ENCODE measurements at places on chromosomes 12 and 14.

GRCh38 chr12:48067250-48067938 is 38.5 kb downstream of the SENP1 start:
- no peak for DNase-seq

DNA sequence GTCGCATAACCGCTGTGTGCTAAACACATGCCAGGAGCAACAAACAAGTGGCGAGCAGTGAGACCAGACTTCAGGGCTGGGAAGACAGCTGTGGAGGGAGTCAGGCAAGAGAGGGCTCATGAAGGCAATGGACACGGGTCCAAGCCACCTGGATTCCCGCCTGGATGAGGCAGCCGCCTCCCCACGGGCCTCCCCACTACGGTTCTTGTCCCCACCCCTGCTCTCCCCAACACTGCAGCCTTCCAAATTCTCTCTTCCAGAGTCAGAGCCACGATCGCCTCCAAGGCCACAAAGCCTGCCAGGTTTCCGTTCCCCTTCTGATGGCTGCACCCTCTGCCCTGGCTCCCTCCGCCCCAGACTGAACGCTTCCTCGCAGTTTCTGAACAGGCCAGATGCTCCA is 36.1 kb upstream of the PIWIL1 start:
- no peak for DNase-seq

- DNase-seq = no peak
Measured at GRCh38 chr12:55642267-55642666, 5.6 kb downstream of the OR10P1 start.

GRCh38 chr12:41230756-41231155 is 42.6 kb downstream of the PDZRN4 start:
- no peak for DNase-seq

DNA sequence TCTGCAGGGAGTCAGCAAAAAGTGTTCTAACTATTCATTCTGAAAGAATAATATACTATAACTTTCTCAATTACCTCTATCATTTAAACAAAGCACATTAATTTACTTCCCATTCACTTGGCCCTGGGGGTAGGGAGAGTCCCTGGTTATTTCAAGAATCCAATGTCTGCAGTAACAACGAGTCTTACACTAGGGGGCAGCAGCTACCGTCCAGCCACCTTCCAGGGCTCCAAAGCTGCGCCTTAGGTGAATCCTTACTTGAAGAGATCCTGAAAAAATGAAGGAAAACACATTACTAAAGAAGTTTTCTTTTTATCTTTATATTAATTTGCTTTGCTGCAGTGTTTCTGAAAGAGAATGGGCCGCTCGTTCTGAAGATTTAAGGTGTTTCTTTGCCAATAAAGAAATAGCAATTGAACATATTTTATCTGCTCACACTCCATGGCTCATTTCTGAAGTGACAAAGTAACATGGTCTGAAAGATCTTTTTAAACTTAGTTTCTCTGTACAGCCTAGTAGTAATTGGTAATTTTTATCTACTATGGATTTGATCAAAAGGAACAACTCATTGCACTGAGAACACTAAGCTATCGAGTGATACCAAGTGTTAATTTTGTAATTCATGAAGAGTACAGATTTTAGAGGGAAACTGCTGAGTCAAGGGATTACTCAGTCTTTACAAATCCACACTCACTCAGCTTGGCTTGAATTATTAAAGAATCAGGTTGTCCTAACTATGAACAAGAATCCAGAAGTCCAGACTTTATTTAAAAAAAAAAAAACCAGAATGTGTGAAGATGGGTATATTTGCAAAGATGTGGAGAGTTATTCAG is 27.6 kb downstream of the BHLHE41 start:
- peak; percentile 68 for DNase-seq

GRCh38 chr14:34539407-34540180 is at the start of gene EAPP:
Gene EAPP (minus strand): TSS chr14:34539701. CDS start chr14:34539628, 73 bp downstream.
- DNase-seq = no peak

- DNase-seq = no peak
Measured at GRCh38 chr12:131085816-131086591, 132.3 kb downstream of the ADGRD1 start.
